Tibial artery (tissue), 4 donors: ENCODE measurements at places on chromosomes 7 and 10.

GRCh38 chr7:141754939-141755338 lies 9.0 kb upstream of the TAS2R3 start:
- H3K27me3 ChIP-seq: no peaks in the 10 kb centered on the region
- H3K36me3 ChIP-seq: peaks cover 56% of the 10 kb centered on the region
- H3K4me3 ChIP-seq: no peak overlapping the region
- H3K4me1 ChIP-seq: no peaks in the 10 kb centered on the region
- no peak overlapping the region for H3K27ac ChIP-seq
- DNase-seq: no peak

GRCh38 chr10:94213001-94213530 lies 149.7 kb downstream of the NOC3L start:
- peak; percentile 60 for DNase-seq
- H3K27me3 ChIP-seq: no peaks in the 10 kb centered on the region
- no peak overlapping the region for H3K4me3 ChIP-seq
- H3K27ac ChIP-seq: peak overlapping the region; percentile 52

GRCh38 chr10:11435581-11435981 lies 175.9 kb downstream of the USP6NL start:
- H3K27me3 ChIP-seq: peaks cover 6% of the 10 kb centered on the region
- no peaks in the 10 kb centered on the region for H3K36me3 ChIP-seq
- H3K27ac ChIP-seq: no peak overlapping the region
- no peak for DNase-seq
- no peaks in the 10 kb centered on the region for H3K4me1 ChIP-seq

DNA sequence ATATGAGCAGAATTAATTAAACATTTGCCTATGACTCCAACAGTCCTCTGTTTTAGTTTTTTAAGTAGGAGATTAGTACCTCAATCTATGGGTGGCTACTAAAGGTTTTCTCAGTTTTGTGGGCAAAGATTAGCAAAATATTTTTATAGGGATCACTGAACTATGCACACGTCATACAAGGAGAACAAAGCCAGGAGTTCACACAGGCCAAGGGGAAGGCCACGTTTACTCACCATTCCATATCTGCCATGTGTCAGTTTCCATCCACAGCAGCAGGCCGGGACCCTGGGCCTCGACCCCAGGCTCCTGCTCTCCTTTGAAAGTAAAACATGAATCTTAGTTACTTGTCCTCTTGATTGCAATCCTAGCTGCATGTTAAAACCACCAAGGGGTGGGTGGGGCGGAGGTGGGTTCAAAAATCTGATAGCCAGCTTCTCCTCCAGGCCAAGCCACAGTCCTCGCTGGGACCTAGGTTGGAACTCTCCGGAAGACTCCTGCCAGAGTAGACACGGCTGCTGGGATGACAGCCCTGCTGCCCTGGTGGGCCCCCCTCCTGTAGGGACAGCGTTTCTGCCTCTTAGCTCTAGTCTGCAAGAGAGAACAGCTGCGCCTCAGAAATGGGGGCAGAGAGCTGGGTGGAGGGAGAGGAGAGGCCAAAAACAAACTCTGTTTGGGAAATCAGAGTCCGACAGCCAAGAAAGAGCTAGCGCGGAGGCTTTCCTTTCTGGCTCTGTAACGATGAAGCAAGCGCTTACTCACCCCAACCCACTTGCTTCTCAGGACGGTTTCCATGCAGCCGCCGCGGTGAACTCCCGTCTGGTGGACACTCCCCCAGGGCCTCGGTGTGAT lies 35.6 kb downstream of the PITRM1 start:
- peaks cover 81% of the 10 kb centered on the region for H3K36me3 ChIP-seq
- peak; percentile 83 for DNase-seq
- H3K4me1 ChIP-seq: peaks cover 24% of the 10 kb centered on the region
- no peak overlapping the region for H3K4me3 ChIP-seq

DNA sequence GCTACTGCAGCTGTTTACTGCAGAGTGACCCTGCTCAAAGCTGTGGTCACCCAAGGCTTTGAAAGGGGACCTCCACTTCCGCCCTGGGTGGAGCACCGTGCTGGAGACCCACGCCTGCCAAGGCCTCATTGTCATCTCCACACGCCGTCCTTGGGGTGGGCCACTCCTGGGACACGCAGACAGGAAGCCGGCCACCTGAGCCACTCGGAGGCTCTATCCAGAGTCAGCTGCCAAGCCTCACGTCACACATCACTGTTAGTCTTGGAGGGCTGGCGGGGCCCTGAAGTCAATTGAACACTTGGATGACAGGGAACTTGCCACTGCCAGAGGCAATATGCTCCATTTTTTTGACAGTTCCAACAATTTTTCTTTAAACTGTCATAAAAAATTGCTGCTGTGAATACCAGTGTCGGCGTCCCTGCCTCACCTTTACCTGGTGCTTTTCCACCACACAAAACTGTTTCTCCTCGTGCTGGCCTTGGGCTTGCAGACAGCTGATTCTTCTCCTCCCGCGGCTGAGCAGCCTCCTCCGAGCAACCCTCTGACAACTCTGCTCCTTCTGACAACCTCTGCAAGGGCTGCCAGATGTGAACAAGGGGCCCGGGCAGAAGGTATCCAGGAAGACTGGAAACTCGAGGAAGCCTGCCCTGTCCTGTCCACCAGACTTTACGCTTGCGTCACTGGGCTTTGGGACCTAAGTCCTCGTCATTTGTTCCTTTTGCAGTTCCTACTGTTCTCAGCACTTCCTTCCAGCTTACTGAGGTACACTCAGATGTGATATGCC lies 81.9 kb downstream of the EGFR start:
- no peak overlapping the region for H3K27ac ChIP-seq
- H3K27me3 ChIP-seq: no peaks in the 10 kb centered on the region
- H3K4me1 ChIP-seq: peaks cover 24% of the 10 kb centered on the region
- no peaks in the 10 kb centered on the region for H3K36me3 ChIP-seq
- no peak overlapping the region for H3K4me3 ChIP-seq

DNA sequence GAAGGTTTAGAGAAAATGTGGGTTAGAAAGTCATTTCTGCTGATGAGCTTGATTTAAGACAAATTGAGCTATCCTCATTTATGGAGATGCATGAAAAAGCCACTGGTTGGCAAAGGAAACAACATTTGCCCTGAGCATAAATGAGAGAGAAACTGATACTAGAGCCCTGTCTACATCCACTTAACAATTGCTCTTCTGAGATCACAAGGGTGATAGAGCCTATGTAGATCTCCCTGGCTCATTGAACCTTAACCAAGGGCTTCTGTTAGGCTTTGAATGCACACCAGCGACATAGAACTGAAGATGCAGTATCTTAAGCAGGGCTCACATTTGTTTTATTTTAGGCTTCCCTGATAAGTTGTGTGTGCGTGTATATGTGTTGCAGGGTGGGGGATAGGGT lies 35.0 kb downstream of the GPR141 start:
- H3K4me3 ChIP-seq: no peak overlapping the region

GRCh38 chr7:3928727-3929515 lies 627.9 kb downstream of the SDK1 start:
- no peak overlapping the region for H3K4me3 ChIP-seq
- no peak for DNase-seq
- no peaks in the 10 kb centered on the region for H3K4me1 ChIP-seq
- no peaks in the 10 kb centered on the region for H3K36me3 ChIP-seq

GRCh38 chr10:97685395-97685958 lies 1.6 kb downstream of the AVPI1 start:
- peak overlapping the region; percentile 84 for H3K4me3 ChIP-seq
- no peak for DNase-seq
- no peaks in the 10 kb centered on the region for H3K27me3 ChIP-seq
- no peaks in the 10 kb centered on the region for H3K36me3 ChIP-seq
- no peaks in the 10 kb centered on the region for H3K4me1 ChIP-seq

DNA sequence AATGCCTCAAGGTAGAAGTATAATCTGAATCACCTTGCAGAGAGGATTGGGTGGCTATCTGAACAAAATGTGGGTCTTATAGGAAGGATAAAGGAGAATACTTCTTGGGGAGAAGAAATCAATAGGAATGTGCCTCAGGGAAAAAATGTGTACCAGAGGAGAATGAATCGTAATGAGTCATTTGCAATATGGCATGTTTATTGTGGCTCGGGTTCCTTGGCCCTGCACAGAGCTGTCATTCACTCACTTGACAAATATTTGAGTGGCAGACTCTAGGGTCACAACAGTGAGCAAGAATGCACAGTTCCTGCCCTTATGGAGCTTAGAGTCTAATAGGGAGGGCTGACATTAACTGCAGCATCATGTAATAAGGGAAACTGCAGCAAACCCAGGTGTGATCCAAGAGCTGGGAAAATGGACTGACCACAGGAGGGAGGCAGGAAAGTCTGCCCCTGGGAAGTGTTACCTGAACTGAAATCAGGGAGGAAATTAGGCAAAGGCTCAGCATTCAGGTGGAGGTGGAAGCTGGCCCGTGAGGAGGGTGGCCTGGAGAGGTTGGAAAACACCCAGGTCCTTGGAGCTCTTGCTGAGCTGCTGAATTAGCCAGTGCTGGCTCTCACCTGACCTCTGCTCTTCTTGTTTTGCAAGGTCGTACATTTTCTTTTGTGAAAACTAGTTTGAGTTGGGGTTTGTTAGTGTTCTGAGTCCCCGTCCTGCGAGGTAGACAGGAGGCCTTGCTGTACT lies 203.9 kb downstream of the FRMD4A start:
- no peaks in the 10 kb centered on the region for H3K36me3 ChIP-seq
- H3K27ac ChIP-seq: no peak overlapping the region
- H3K4me1 ChIP-seq: no peaks in the 10 kb centered on the region
- DNase-seq: no peak
- no peaks in the 10 kb centered on the region for H3K27me3 ChIP-seq

GRCh38 chr7:157279741-157280215 lies 57.0 kb upstream of the DNAJB6 start:
- H3K27me3 ChIP-seq: no peaks in the 10 kb centered on the region
- peaks cover 12% of the 10 kb centered on the region for H3K4me1 ChIP-seq
- peak overlapping the region; percentile 55 for H3K4me3 ChIP-seq
- no peak for DNase-seq
- H3K36me3 ChIP-seq: no peaks in the 10 kb centered on the region

DNA sequence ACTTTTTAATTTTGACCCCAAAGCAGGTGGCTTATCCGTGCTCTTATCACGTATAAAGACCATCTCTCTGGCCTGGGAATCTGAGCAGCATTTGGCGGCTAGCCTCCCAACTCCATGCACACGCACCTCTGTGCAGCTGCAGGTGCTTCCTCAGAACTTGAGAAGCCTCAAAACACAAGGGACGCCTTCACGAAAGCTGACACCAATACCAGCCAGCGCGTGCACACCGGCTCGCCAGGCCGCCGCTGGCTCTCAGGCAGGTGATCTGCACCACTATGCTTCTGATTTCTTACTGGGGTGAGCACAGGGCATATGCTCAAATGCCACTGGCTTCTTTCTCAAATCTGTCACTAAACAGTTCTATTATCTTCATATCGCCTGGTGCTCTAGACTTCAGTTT lies 145.0 kb downstream of the PARD3 start:
- H3K36me3 ChIP-seq: no peaks in the 10 kb centered on the region
- H3K4me1 ChIP-seq: no peaks in the 10 kb centered on the region
- H3K27me3 ChIP-seq: no peaks in the 10 kb centered on the region
- no peak for DNase-seq
- H3K4me3 ChIP-seq: no peak overlapping the region

DNA sequence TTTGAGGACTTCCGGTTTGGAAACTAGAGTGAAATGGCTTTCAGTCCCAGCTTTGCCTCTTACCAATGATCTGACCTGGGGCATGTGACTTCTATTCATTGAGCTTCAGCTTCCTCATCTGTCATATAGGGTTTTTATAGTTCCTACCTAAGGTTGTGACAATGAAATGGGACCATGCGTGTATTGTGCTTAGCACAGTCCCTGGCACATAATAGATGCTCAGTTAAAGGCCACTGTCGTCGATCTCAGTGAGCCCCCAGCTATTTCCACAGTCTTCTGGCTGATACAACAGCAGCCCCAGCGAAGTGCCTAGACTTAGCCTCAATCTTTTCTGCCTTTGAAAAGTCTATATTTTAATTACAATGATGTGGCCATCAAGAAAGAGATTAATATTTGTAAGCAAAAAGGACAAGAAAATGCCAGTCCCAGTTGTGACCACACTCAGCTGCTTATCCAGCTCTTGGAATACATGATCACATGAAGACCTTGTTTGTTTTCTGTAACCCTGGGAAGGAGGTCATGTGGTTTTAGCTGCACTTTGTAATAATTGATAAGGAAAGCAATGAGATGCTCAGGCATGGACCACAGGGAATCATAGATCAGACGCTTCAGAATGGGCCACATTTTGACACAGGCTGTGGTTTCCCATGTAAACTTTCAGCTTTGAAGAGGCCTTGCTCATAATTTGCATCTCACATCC lies 44.6 kb downstream of the VWA2 start:
- H3K4me1 ChIP-seq: no peaks in the 10 kb centered on the region
- DNase-seq: no peak

- no peaks in the 10 kb centered on the region for H3K4me1 ChIP-seq
- DNase-seq: no peak
- H3K4me3 ChIP-seq: no peak overlapping the region
- H3K36me3 ChIP-seq: no peaks in the 10 kb centered on the region
- H3K27ac ChIP-seq: no peak overlapping the region
These were observed 69.9 kb upstream of the PTPRZ1 start for GRCh38 chr7:121803039-121803438.

DNA sequence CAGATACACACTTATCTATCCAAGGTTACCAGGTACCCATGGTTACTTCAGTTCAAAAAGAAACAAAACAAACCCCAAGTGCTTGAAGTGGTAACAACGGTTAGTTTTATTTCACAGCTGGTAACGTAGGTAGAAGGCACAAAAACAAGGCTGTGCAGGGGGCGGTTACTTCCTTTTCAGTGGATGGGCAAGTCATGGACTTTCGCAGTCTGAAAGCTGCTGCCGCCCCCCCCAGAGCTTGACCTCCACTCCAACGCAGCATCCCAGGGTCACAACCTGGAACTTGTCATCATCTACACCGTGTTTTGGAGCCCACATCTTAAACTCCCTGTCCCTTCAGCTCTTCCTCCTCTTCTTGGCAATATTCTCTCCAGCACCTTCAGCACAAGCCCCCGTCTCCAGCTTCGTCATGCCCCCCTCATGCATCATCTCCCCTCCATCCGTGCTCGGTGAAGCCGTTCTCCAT lies 181.2 kb upstream of the ITGB1 start:
- no peak overlapping the region for H3K4me3 ChIP-seq
- no peak for DNase-seq
- H3K27ac ChIP-seq: no peak overlapping the region
- H3K27me3 ChIP-seq: no peaks in the 10 kb centered on the region
- H3K36me3 ChIP-seq: no peaks in the 10 kb centered on the region
- H3K4me1 ChIP-seq: no peaks in the 10 kb centered on the region

GRCh38 chr10:106734220-106734619 lies 430.3 kb downstream of the SORCS1 start:
- H3K27ac ChIP-seq: no peak overlapping the region
- H3K36me3 ChIP-seq: no peaks in the 10 kb centered on the region
- H3K27me3 ChIP-seq: no peaks in the 10 kb centered on the region
- H3K4me1 ChIP-seq: no peaks in the 10 kb centered on the region
- DNase-seq: no peak
